ENCODE measurements at places on chromosomes 11 and 22. TPM values are rescaled to one million over a fixed set of nuclear protein-coding genes. Genes with fewer than 3 reads are reported as not detected.

UQCC3 gene
- total RNA-seq = 7.7 TPM

GRCh38 chr11:116862951-116863350 lies 25.5 kb upstream of the APOA1 start:
- DNase-seq = no peak

DNA sequence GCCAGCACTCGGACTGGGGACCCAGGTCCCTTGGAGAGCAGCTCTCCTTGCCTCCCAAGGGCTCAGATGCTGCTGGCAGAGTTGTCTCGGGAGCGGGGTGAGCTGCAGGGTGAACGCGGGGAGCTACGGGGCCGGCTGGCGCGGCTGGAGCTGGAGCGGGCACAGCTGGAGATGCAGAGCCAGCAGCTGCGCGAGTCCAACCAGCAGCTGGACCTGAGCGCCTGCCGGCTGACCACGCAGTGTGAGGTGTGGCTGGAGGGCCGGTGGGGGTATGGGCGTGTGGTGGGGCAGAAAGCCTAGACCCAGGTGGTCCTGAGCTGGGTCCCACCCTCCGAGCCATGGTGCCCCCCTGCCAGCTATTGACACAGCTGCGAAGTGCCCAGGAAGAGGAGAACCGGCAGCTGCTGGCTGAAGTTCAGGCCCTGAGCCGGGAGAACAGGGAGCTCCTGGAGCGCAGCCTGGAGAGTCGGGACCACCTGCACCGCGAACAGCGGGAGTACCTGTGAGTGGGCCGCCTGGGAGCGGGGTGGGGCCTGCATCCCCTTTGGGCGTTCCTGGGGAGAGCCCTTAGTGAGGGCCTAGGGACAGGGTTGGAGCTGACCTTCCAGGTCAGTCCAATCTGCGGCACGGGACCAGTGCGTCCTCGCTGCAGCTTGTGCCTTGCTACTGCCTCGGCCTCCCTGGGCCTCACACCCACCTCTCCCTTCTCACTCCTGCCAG lies 5.8 kb upstream of the RPS6KA4 start:
- DNase-seq = no peak

OR52A1 gene
- not detected for total RNA-seq

GRCh38 chr22:39244496-39245129 lies at the start of gene PDGFB:
Gene PDGFB (minus strand): TSS chr22:39244982. CDS start chr22:39243963, 1,019 bp downstream.
- peak; percentile 69 for DNase-seq

DNA sequence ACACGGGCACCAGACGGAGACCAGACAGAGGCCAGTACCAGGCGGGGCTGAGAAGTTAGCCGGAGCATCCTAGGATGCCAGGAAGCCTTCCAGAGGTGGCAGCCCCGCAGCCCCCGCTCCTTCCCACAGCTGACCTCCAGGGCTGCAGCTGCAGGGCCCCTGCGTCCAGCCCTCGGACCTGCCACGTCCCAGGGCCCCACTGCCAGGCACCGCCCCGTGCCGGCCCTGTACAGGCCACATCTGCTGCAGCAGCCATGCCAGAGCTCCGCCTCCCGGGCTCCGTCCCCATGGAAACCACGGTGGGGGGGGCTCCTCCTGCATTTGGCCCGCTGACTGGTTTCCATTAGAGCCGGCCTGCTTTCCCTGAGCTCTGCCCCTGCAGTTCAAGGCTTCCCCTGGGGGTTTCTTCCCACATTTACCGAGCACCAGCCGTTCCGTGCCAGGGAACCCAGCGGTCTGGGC lies 62.5 kb upstream of the PPARA start:
- peak; percentile 95 for DNase-seq

GRCh38 chr22:19903031-19903430 lies 38.5 kb upstream of the COMT start:
- no peak for DNase-seq

GRCh38 chr11:36233204-36233603 lies 56.0 kb downstream of the COMMD9 start:
- no peak for DNase-seq

DNA sequence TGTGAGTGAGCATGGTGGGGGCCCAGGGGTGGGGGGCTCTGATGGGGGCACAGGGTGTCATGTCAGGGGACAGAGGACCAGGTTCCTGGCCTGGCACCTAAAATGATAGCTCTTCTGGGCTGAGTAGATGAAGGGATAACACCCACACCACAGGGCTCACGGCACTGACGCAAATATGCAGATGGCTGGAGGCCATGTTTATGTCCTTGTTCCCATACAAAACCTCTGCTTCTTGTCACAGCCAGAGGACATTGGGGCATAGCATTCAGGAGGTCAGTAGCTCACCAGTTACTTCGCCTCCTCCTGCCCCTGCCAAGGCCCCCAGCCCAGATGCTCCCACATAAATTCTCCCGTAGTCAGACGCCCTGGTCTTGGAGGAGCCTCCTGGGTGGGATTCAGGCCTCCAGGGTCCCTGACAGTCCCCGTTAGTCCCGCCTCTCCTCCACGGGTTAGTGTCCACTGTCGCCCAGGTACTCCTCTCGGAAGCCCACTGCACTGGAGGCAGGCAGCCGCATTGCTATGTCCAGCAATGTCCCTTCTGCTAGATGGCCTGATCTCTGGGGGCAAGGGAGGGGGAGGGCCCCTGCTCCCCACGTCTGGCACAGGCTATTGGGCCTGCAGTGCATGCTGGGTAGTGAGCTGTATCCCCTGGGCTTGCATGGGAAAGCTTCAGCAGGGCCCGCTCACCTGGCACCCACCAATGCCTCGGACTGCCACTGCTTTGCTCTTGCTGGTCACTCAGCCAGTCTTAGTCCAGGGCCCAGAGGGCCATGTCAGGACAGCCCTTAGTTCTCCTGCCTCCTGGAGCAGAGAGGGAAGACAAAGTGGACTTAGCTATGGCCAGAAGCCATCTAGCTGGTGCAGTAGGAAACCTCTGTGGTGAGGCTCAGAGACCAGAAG lies 75.6 kb upstream of the MYOD1 start:
- DNase-seq = no peak

DNA sequence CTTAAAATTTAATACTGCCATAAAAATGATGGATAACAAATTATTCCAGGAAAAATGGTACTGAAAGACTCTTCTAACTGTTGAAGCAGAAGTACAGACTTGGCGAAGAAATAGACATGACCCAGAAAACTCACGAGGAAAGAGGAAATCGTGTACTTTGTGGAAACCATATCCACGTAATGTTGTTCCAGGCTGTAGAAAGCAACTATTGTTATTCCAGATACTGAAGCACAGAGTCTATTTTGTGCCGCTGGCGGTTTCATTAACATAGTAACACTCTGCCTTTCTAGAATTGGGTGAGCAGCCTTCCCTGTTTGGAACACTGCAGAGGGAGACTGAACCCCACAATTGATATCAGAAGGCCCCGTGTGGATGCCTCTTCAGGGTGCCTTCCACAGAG lies 310.6 kb downstream of the TBC1D22A start:
- DNase-seq = no peak

- no peak for DNase-seq
Observed at GRCh38 chr11:42465623-42466022, 846.2 kb upstream of the API5 start.

OR51M1 gene
- not detected for total RNA-seq

ELFN2 gene
- 0.05 TPM for total RNA-seq

GRCh38 chr22:21982338-21982965 lies at the start of gene TOP3B:
Gene TOP3B (minus strand): TSS chr22:21982787. CDS start chr22:21975709, 7,078 bp downstream.
- DNase-seq = peak; percentile 90

MAP4K2 gene
- 8.6 TPM for total RNA-seq

C11orf21 gene
- total RNA-seq = 66.5 TPM

DNA sequence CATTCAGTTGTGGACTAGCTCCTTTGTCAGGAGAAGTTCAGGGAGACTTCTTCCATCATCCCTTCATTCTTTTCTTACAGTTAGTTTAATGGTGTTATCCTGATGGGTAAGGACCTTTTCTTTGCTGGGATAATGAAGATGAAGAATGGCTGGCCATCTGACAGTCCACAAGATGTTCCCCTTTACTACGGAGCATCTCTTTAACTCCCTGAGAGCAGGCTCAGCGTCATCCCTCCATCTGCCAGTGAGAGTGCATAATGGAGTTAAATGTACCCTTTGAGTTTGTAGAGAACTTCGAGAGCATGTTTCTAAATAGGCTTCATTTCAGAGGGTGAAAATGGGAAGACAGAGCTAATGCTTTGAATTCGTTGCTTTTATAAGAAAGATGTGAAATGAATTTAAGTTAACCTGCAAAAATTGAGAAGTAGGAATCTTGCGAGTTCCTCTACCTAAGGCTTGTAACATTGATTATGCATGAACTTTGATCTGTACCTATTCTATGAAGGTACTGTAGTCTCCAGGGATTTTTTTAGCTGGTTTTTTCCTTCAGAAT lies 1.7 kb downstream of the EP300 start:
- DNase-seq = no peak

GRCh38 chr11:20046416-20046815 lies 113.9 kb downstream of the DBX1 start:
- DNase-seq = no peak

KCTD17 gene
- 9.8 TPM for total RNA-seq

- no peak for DNase-seq
Observed at GRCh38 chr11:69385832-69386427, 92.0 kb downstream of the MYEOV start.

DNA sequence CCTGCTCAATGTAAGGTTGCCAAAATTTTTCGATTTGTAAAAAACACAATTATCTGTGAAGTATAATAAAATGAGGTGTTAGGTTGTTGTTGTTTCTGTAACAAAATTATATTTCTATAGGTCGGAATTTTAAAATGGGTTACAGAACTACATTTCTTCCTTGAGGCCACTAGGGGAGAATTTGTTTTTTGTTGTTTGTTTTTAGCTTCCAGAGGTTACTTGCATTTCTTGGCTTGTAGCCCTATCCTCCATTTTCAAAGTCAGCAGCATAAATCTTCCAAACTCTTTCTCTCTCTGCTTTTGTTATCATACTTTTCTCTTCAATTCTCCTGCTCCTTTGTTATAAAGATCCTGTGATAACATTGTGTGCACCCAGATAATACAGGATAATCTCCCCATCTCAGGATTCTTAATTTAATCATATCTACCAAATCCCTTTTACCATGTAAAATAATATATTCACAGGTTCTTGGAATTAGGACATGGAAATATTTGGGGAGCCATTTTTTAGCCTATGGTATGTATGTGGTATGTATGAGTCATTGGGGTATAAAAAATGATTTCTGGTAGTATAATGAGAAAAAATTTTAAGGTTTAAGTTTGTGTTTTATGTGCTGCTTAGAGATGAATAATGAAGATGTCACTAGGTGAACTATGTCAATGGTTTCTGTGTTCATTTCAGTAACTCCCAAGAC lies 9.4 kb upstream of the PATL1 start:
- DNase-seq = no peak

- peak; percentile 82 for DNase-seq
Observed at GRCh38 chr22:46578824-46579561, 41.2 kb upstream of the GRAMD4 start.

JHY gene
- total RNA-seq = 1.8 TPM

TMPRSS13 gene
- 0.15 TPM for total RNA-seq

DNA sequence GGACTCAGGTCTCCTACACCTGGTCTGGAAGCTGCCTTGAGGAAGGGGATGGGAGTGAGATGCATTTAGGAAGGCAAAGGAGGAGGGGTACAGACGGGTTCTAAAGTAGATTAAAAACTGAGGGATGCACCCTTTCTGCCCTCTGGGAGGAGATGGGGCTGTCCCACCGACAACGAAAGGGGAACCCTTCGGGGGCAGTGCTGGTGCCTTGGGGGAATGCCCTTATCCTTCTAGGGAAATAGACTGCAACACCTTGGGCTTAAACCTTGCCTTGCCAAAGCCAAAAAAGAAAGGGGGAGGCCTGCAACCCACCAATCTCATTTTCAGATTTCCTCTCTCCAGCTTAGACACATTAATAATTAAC lies 89.8 kb downstream of the PLEKHA7 start:
- DNase-seq = no peak

- DNase-seq = no peak
Observed at GRCh38 chr11:123247813-123248379, 52.8 kb upstream of the CLMP start.

FIBIN gene
- total RNA-seq = 6.8 TPM

- DNase-seq = peak; percentile 25
Observed at GRCh38 chr11:94106716-94107115, 21.9 kb upstream of the PANX1 start.

FAM111B gene
- total RNA-seq = 0.84 TPM

SPCS2 gene
- total RNA-seq = 105 TPM

DNA sequence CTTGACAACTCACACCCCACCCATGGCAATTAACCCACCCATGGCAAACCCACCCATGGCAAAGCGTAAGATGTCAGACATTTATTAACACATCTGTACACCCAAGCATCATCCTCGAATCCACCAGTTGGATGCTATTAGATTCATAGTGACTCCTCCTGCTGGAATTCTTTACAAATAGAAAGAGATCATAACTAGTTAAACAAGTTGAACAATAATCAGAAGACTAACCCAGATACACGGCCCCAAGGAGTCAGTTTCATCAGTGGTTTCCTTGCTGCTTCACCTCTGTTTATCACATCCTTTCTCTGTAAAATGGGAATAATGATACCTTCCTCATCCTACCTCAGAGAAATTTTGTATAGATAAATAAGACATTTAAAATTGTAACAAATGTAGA lies 5.1 kb downstream of the GTPBP1 start:
- no peak for DNase-seq

ANO5 gene
- 78.5 TPM for total RNA-seq

DNA sequence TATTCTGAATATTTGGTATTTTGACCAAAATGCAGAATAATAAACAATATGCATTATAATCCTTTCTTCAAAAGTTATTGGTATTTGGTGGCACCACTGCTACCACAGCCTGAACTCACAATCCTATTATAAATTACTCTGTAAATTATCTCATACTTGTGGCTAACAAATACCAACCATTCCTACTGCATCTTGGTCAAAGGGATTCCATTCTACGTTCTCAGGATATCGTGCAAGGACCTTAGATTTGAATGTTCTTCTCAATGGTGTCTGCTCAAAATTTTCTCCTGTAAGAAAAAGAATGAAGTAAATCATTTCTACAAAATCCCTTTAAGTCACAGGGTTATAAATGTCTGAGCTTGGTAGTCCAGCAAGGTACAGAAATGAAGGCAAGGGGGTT lies 58.7 kb downstream of the DENND5A start:
- no peak for DNase-seq

DNA sequence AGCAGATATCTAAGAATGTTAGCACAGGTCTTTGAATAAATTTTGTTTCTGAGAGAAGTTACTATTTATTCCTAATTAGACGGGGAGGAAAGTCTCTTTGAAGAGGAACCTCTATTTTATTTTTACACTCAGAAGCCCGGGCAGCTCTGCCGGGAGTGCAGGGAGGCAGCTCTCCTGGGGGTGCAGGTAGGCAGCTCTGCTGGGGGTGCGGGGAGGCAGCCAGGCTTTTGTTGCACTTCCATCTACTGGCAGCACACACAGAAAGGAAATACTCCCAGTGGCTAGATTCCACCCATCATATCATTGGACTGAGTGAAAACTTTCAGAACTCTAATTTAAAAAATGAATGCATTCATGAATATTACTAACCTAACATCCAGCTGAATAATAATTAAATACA lies 24.6 kb downstream of the OR10A6 start:
- no peak for DNase-seq

DNA sequence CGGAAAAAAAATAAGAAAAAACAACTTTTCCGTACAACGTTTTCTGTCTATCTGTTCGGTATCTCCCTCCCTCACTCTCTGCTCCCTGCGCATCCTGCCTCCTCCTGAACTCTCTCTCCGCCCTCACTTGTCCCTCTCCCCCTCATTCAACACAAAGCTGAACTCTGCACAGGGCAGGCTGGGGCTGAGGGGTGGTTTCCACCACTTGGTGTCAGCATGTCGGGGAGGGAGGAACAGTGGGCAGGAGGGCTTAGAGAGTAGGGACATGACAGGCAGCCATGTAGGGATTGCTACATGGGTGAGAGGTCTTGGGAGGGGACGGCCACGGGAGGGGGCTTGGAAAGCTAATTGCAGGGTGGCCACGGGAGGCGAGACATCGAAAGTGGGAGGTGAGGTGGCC lies 17.6 kb downstream of the SLC22A12 start:
- DNase-seq = no peak
